Fibroblast of skin of right quadriceps (primary cell): ENCODE measurements at places on chromosomes 5 and 9.

DNA sequence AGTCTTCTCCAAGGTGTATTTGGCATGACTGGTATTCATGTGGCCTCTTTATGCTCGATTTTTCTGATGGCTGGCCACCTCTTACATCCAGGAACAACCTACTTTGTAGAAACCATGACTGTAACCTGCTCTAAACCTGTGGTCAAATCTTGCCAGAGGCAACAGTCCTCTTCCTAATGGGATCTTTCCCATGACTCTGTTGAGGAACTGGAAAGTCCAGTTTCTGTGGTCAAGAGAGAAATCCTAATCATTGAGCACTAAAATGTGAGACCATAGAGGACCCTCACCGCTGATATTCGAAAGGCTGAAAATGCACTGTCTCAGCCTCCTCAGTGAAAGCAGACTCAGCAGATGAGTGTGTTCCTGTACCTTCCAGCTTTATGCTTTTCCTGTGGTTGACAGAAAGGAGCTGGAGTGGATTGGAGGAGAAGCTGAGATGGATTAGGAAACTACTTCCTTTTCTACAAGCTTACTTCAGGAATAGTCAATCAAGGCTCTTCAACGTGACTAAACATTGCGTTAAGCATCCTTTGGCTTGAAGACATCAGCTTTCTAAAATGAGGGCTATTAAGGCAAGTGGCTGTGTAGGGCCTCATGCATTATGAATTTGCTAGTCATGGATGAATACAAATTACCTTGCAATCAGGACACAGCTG is 69.7 kb upstream of the DAPK1 start:
- no peak for DNase-seq

- no peak for DNase-seq
Measured at GRCh38 chr9:127177231-127177630, 54.8 kb upstream of the ANGPTL2 start.

GRCh38 chr9:133349965-133350616 is 2.1 kb downstream of the RPL7A start:
- no peak for DNase-seq

- DNase-seq = no peak
Measured at GRCh38 chr5:87411586-87411972, 1.2 kb downstream of the CCNH start.

- DNase-seq = no peak
Measured at GRCh38 chr5:17463653-17464052, 34.4 kb upstream of the TAF11L2 start.

DNA sequence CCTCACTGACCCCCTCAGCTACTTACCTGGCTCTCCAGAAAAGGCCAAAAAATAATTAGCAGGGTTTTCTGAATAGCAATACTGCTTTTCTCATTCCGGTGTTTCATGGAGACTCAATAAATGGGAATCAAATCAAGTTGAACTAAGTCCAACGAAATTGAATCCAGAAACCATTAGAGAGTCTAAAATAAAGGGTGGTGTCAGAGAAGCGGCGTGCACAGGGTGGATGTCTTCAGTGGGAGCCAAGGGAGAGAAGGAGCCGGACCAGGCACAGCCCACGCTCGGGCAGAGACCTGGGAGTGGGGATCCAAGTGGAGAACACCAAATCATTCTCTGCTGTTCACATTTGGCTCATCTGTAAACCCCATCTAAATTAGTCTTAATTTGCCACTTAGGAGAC is 40.2 kb upstream of the WWC1 start:
- no peak for DNase-seq

GRCh38 chr5:50653946-50654345 is 12.5 kb upstream of the PARP8 start:
- no peak for DNase-seq

DNA sequence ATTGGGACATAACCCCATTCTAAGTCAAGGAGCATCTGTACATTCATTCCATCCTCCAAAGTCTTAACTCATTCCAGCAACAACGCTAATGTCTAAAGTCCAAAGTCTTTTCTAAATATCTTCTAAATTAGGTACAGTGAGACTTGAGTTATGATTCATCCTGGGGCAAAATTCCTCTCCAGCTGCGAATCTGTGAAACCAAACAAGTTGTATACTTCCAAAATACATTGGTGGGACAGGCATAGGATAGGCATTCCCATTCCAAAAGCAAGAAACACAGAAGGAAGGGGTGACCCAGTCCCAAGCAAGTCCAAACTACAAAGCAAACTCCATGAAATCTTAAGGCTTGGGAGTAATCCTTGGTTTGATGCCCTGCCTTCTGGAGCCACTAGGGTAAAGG is 97.6 kb upstream of the FANCC start:
- peak; percentile 56 for DNase-seq

DNA sequence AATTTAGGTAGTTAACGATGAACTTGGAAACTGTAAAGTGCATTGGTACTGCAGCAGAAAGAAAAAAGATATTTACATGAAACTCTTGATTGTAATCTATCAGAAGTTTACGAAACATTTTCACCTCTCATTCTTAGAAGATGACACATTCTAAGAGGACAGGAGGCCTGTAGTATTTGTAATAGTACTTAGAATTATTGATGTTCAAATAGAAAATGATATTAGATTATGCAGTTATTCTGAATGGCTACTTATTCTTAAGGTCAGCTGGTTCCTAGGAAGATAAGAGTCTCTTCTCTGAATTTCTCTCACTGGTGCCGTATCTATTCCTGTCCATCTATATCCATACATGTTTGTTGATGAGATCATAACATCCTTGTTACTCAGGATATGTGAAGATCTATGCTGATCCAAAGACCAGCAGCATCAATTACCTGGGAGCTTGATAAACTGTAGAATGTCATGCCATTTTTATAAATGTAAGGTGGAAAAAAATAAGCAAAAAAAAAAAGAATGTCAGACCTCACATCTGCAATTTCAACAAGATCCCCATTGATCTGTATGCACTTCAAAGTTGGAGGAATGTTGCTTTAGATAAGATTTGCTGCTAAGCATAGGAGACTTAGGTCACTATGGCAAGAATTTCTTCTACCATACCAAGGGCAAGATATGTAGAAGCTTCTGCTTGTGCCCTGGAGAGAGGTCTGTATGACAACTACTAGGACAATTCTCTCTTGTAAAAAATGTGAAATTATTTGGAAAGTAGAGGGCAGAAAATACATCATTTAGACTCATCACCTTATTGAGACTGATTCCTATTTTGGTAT is 42.4 kb upstream of the RICTOR start:
- no peak for DNase-seq

DNA sequence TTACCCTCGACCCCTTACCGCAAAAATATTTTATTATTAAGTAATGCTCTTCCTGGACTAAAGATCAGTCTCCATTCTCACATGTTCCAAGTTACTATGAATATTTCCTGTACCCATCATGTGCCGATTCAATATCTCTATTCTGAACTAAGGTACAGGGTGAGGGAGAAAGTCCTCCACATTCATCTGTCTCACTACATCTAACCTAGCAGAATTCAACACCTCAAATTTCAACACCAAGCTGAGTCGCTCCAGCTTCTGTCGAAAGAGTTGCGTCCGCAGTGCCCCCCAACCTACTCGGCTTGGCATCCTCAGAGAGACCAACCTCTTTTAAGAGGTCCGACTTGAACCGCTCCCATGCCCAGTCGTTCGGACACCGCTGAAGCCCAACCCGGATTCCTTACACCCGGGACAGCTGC is 1.0 kb downstream of the CERT1 start:
- DNase-seq = no peak
